ENCODE measurements at places on chromosomes 6 and 20.

DNA sequence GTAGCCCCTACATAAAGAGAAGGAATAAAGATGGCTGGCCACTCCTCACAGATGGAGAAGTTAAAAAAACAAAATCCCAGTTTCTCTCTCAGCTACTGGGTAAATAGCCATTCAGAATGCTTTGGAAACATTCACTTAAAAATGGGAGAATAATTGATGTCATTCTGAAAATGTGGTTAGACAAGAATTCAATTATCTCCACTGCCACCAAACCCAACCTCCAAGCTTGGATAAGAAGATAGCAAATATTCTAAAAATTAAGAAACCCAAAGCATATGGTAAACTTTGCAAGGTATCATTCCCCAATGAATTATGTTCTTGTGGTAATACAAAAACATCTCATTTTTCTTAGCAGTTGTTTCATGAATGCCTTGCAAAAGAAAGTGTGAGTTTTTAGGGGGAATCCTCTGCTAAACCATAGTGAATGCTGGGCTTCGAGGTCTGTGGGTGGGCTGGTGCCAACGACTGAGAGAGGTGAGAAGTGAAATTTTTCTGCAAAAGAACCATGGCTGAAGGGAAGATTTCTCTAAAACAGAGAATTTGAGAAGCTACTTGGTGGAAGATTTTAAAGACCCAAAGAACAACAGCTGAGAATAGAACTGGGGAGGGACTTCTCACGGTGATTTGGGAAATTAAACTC lies 497.9 kb upstream of the JARID2 start:
- no peak for DNase-seq

DNA sequence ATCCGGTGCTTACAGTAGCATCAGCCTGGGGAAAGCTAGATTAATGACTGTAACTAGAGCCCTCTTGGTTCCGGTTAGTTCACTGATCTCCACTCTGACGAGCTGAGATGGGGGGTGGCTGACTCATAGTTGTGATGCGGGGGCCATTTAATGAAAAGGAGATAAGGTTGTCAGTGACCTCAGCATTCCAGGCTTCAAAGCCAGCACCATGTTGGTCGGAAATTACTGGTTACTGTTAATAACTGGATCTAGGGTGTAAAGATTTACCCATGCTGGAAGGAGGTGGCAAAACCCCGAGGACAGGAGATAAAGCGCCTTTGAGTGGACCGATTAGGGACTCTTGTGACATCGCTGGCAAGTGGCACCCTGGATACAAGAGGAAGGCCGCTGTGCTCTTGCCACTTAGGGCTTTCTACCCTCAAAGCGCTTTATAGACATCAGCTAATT lies 21.1 kb downstream of the FOXC1 start:
- DNase-seq: no peak

- DNase-seq: no peak
These were observed 118.1 kb downstream of the IRF4 start for GRCh38 chr6:509676-510075.

- DNase-seq: no peak
These were observed 728 bp upstream of the CEP162 start for GRCh38 chr6:84228198-84228543.

DNA sequence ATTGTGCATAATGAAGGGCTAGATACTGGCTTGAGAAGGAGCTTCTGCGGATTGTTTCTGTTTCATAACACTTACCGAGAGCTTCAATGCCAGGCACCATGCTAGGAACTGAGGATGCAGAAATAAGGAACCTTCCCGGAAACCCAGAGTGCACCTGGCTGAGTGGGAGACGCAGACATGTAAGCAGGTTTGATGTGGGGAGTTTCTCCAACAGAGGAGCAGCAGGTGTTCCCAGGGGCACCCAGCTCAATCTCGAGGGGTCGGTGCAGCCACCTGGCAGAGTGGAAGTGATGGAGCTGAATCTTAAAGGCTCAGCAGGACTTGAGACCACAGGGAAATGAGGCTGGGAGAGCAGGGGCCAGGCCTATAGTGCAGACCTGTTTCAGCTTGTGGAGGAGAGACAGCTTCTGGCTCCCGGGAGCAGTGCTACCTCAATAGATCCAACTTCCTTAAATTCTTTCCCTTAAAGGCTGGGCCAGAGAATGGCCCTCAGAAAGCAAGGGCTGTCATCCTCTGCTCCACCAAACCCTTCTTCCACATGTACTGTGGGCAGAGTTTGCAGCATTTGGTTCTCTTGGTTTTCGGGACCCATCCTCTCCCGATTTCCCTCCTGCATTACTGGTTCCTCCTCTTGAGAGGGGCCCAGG lies 27.8 kb upstream of the SRC start:
- no peak for DNase-seq
